Panc1 (cell line): ENCODE measurements at places on chromosomes 16 and 17. TPM values are rescaled to one million over a fixed set of nuclear protein-coding genes. Genes with fewer than 3 reads are reported as not detected.

- DNase-seq: no peak
- H3K27me3 ChIP-seq: no peaks in the 10 kb centered on the region
- H3K36me3 ChIP-seq: no peaks in the 10 kb centered on the region; the same call in 1 of the 2 replicates
- no peak overlapping the region for H3K27ac ChIP-seq
- H3K4me1 ChIP-seq: peaks cover 6% of the 10 kb centered on the region; the same call in 1 of the 2 replicates
Observed at GRCh38 chr17:789160-789840, 7.1 kb downstream of the MRM3 start.

DNA sequence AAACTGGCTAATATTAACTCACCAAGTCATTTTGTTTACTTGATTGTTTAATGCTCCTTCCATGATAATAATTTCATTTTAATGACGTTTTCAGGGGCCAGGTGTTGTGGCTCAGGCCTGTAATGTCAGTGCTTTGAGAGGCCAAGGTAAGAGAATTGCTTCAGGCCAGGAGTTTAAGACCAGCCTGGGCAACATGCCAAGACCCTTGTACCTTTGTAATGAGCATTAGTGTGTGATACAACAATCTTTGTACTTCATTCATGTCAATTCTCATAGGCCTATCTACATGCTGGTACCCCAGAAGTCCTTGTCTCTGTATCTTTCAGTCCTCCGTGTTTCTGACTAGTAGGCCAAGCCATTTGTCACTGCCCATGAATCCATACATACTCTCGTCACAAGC is 296.9 kb downstream of the ZFHX3 start:
- no peak for DNase-seq
- H3K36me3 ChIP-seq: no peaks in the 10 kb centered on the region
- H3K27ac ChIP-seq: no peak overlapping the region
- no peaks in the 10 kb centered on the region for H3K27me3 ChIP-seq
- H3K4me1 ChIP-seq: no peaks in the 10 kb centered on the region
- H3K4me3 ChIP-seq: no peak overlapping the region

Gene KRTAP16-1
- not detected for total RNA-seq

GRCh38 chr17:70813355-70813930 is 644.1 kb downstream of the KCNJ2 start:
- no peaks in the 10 kb centered on the region for H3K4me1 ChIP-seq
- H3K4me3 ChIP-seq: no peak overlapping the region
- no peaks in the 10 kb centered on the region for H3K27me3 ChIP-seq
- no peak overlapping the region for H3K27ac ChIP-seq

DNA sequence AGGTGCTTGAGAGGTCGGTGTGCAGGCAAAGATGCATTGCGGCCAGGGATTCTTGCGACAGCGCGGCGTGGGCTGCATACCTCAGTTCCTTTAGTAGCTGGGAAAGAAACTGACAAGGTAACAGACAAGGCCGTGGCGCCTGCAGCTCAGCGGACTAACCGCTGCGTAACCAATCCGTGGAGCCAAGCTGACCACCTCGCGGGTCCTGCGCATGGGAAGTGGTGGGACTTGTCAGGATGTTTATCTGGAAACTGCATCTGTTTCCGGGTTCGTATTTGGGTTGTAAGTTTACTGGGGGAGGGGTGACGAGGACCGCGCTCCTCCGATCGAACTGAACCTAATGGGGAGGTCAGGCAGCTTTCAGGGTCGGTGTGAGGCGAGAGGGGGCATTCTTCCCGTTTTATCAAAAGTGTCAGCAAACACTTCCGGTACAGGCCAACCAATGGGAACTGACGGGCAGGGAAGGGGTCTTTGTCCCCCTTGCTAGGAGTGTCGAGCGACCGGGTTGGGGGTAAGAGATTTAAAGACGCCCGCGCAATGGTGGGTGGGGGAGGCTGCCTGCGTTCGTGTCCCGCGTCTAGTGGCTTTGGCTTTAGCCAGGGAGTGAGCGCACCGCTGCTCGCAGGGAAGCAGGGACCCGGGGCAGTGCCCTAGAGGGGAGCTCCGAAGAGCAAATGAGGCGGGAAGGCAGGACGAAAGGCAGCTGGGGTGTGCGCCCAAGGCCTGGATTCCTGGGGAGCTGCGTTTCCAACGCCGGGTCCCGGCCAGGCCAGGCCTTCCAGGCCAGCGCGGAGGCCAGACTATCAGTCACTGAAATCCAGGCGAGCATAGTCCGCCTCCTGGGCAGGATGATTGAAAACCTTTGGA is 7.0 kb downstream of the IRX6 start:
- H3K4me3 ChIP-seq: no peak overlapping the region
- no peak for DNase-seq
- H3K4me1 ChIP-seq: no peaks in the 10 kb centered on the region
- H3K36me3 ChIP-seq: no peaks in the 10 kb centered on the region
- H3K27me3 ChIP-seq: no peaks in the 10 kb centered on the region

Gene KRT36
- total RNA-seq: not detected

Gene C17orf58
- total RNA-seq: 15.6 TPM

GRCh38 chr16:12017558-12017957 is 41.0 kb downstream of the SNX29 start:
- no peak for DNase-seq
- no peak overlapping the region for H3K4me3 ChIP-seq
- H3K27ac ChIP-seq: no peak overlapping the region
- H3K4me1 ChIP-seq: no peaks in the 10 kb centered on the region

Gene CNGB1
- total RNA-seq: not detected

DNA sequence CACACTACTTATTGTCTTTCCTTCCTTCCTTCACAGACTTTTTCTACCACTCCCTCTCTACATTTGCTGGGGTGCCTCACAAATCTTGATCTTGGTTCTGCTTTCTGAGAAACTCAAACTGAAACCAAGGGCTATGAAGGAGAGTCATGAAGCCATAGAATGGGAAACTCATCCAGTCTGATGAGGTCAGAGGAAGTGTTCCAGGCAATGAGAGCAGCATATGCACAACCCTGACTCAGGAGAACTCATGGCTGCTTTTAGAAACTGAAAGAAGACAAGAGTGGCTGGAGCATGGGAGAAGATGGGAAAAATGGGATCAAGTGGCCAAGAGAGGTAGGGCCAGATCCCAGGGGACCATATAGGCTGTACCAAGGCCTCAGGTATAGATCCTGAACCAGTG is 130.0 kb upstream of the TOX3 start:
- no peaks in the 10 kb centered on the region for H3K4me1 ChIP-seq
- H3K27me3 ChIP-seq: no peaks in the 10 kb centered on the region
- H3K27ac ChIP-seq: no peak overlapping the region
- H3K36me3 ChIP-seq: no peaks in the 10 kb centered on the region
- H3K4me3 ChIP-seq: no peak overlapping the region

- H3K4me1 ChIP-seq: no peaks in the 10 kb centered on the region
- H3K36me3 ChIP-seq: no peaks in the 10 kb centered on the region; the same call in 1 of the 2 replicates
- no peaks in the 10 kb centered on the region for H3K27me3 ChIP-seq
- H3K27ac ChIP-seq: no peak overlapping the region
- no peak for DNase-seq
- H3K4me3 ChIP-seq: no peak overlapping the region
Observed at GRCh38 chr17:53193044-53193443, 629.7 kb upstream of the KIF2B start.
